Stimulated activated CD8-positive, alpha-beta memory T cell treated with anti-CD3 and anti-CD28 coated beads, Interleukin-4, amount 100 ng/mL, for 4 hours (primary cell): ENCODE measurements at places on chromosomes 13 and 19.
A peak's percentile ranks its signal among the peaks of the same experiment; 100 is the strongest.

DNA sequence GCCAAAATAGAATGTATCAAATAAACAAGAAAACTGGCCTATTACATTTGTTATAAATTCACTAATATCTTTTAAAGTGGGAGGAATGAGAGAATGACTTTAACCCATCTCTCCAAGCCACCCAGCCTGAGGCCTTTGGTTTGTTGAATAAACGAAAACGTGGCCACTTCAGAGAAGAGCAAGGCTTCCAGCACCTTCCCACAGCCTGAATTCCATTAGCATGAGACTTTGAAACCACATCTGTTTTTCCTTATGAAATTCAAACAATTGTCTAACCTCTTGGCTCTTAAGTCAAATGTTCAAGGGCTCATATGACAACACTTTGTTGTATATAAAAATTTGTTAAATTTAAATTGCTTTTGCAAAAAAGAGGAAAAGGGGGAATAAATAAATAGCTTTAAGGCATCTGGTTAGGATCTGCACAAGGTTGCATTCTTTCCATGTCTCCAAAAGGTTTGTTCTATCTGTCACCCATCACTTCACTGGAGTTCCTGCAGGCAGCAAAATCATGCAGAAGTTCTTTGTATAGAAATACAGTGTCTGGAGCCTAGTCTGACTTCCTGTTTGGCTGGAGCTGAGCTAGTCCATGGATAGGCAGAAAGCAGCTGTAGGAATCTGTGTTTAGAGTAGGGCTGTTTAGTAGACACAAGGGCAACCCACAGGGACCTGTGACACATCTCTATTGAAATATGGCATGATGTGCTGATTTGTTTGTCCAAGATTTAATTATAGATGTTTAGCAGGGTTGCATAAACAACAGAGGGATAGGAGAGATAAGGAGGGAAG lies 502.3 kb downstream of the KCTD12 start:
- DNase-seq: no peak

DNA sequence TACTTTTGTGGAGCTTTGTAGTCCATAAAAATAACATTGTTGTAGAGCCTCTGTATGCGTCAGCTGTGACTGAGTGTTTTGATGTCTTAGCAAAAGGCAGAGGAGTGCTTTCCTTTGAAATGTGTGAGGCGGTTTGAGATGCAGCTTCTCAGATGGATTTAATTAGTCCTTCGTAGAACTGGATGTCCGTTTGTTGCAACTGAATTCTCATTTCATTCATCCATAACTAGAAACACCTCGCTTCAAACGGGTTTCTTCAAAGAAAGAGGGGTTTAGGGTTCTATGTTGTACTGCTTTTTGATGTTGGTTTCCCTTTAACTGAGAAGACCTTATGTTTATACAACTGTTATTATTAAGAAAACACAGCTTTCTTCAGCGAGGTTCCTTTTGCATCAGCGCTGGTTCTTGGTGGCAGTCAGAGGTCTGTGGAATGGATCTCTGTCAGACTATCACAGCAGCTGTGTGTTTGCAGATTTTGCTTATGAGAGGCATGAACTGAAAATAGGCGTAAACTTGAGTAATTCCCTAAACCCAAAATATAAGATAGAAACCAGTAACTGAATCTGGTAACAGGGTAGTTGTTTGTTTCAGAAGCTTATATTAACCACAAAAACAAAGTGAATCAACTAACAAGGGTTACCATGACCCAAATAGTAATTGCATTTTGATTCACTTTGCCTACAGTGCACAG lies 194.4 kb downstream of the GGACT start:
- DNase-seq: no peak

DNA sequence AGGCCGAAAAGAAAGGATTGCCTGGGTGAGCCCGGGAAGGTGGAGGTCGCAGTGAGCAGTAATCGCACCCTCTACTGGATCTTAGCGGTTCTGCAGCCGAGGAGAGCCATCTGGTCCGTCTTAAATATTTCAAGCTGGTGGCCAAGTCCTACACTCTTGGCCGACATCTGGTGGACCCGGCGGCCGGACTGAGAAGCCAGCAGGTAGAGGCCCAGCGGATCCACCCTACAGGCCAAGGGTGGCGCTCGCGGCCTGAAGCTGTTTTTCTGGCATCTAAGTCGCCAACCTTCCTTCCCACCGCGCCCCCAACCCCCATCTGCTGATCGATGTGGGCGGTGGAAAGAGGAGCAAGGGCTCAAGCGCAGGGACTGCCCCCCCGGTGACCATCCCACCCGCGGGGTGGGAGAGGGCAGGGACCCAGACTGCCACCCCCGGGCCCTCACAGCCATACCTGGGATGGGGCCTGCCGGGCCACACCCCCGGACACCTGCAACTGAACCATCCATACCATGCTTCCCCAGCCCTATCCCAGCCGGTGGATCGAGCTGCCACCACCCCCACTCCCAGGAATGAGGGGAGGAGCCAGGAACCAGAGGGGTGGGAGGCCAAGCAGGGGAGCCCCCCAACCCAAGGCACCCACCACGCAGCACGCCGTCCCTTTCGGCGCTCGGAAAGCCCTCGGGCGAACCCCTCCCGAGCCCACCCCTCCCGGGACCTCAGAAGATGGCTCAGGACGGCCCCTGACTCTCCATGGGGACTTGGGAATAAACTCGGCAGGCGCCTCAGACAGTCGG lies 46.3 kb upstream of the ZNF730 start:
- DNase-seq: no peak

DNA sequence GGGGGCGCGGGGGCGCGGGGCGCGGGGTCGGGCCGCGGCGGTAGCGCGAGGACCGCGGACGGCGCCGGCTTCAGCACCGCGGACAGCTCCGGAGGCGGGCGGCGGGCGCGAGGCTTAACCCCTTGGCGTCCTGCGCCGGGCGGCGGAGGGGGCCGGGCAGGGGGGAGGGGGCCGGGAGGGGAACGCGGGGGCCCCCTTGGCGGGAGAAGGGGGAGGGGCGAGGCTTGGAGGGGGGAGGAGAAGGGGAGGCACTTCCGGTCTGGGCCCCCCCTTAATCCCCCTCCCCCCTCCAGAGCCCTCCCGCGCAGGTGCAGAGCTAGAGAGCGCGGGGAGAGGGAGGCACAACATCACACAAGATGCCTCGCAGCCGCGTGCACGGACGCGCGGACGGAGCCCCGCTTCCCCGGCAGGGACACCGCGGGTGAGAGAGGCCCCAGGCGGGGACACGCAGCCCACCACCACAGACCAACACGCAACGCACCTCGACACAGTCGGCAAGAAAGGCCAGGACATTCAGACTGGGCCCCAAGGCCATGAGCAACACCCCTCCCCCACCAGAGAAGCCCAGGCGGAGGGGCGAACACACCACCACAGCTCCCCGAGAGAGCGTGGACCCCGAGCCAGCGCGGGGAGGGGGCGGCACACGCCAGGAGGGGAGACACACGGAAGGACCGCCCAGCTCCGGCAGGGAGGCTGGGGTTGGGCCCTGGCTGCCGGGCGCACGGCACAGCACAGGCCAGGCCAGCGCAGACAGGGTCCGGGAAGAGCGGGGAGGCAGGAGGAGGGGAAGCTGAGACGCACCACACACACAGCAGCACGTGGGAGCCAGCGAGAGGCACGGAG lies 24.1 kb downstream of the SHANK1 start:
- no peak for DNase-seq

- DNase-seq: no peak
These were observed 1.1 kb downstream of the CLN5 start for GRCh38 chr13:76993021-76993420.

GRCh38 chr13:98571955-98572662 lies 4.8 kb downstream of the STK24 start:
- no peak for DNase-seq

- DNase-seq: no peak
These were observed 1.0 kb upstream of the CKM start for GRCh38 chr19:45323671-45324081.

DNA sequence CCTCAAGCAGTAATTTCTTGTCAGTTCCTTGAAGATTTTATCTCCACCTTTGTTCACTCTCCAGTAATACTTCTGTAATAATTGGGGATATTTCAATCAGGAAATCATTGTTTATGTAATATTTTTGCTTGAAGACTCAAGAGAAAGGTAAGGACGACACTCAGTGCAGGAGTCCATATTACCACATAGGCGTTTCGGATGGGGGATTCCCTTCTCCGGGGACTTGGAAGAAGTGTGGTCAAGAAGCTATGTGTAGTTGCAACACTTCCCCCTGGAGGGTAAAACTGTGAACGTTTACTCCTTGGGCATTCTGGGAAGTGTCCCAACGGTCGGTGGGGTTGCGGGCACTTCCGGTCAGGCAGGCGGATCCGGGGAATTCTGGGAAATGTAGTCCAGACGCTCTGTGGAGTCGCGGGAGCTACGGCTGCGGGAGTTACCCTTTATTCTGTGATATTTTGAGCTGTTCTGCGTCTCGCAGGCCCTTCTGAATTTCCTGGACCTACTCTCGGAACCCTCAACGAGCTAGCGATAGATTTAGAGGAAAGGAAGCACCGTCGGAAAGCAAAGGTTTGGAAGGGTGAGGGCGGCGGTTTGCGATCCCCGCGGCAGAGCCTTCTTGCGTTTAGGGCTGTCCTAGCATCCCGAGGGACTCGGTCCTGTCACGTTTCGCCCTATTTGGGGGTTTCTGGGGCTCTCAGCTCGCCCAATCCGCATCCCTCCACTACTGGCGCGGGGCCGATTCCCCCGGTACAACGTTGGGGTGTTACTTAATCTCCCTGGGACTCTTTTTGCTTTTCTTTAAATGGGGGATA lies at the start of gene ZNF221:
Gene ZNF221 (plus strand): TSS at position 395 of the 812 bp plus-strand sequence. CDS start 11,499 bp downstream, outside the sequence.
- DNase-seq: no peak

- peak; percentile 77 for DNase-seq
These were observed 2.5 kb downstream of the ATP5F1D start for GRCh38 chr19:1243768-1244692.

DNA sequence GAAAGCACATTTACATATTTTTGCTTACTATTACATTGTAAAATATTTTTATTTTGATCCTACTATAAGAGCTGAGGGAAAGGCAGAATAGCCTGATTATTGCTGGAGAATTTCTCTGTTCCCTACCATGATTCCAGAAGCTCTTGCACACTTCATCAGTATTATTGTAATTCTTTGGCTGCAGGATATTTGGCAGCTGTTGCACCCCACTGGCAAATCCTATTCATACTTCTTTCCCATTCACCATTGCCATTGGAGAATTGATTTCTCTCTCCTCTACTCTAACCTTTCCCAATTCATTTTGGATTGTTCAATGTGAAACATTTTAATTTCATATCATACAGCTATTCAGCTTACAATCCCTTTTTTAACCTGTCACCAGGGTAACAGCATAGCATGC lies 238.0 kb downstream of the GGACT start:
- DNase-seq: no peak

- DNase-seq: no peak
These were observed 77.4 kb upstream of the NBEA start for GRCh38 chr13:34864671-34865070.

- DNase-seq: no peak
These were observed 380.9 kb upstream of the HTR2A start for GRCh38 chr13:47277774-47278173.

DNA sequence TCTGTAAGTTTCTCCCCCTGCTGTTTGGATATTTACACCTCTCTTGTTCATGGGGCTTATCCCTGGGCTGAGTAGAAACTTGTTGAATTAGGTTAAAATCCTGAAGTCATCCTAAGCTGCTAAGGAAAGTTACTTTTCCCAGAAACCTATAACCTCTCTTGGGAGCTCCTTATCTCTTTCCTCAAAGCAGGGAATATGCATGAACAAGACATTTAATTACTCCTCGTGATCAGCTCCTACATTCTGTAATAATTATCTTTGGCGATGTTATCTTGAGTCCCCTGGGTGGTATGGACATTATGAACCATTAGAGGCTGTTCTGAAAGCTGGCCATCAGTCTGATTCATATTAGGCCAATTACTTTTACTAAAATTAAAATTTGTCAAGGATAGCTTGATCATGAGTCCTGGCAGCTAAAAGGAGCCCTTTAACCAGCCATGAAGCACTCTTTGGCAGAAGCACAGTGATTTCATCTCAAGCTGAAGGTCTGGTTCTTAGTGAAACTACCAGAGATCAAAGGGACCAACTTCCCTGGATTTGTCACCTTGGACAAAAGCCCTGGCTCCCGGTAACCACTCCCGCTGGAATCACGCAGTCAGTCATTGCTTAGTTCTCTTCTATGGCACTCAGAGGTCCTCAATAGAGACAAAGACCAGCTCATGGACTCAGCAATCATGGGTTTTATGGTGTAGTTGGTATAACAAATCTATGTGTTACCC lies 811.8 kb downstream of the UQCRFS1 start:
- no peak for DNase-seq

DNA sequence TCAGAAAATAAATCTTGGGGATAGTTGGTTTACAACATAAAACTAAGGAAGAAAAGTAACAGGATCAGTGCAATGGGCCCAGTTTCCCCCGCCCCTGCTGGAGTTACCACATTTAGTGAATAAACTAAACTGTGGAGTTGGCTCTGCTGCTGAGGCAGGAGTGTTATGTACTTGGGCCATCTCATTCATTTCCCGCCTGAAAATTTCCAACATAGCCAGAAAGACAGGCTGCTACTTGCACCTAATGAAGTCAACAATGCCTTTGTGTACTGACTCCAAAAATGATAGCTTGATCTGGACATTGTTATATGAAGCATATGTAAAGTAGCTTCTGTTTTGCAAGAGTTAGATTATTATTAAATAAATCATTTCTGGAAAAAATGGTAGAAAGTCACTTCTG lies 7.9 kb upstream of the RNASEH2B start:
- no peak for DNase-seq

DNA sequence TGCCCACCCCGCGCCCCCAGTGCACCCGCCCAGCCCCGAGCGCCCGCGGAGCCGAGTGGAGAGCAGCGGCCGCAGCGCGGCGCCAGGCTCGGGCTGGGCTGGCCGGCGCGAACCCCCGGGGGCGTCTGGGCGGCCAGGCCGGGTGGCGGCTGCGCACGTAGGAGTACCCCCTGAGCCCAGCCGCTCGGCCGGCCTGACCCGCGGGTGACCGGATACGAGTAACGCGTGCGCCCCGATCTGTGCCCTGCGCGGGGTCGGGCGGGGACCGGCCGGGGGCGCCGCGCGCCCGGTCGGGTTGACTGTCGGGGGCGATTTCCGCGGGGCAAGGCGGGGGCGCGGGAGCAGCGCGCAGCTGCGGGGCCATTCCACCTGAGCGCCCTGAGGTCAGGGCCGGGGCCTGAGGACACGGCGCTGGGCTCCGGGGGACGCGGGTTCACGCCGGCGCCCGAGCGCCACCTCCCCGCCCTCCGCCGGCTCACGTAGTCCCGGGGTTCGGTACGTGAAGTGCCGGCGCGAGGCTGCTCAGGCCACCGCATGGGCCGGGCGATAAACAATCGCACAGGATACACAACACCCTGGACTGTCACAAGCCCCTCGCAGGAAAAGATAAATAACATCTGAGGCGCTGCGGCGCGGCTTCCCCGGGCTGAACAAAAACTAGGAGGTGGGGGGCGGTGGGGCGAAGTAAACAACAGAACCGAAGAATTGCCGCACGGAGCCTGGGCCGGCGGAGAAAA lies 37.6 kb upstream of the FLT1 start:
- DNase-seq: no peak
